ENCODE measurements at places on chromosomes 6 and 20. TPM values are rescaled to one million over a fixed set of nuclear protein-coding genes. Genes with fewer than 3 reads are reported as not detected.

CALHM4 gene
- not detected for total RNA-seq

GSS gene
- 68.0 TPM for total RNA-seq

FRK gene
- 0.02 TPM for total RNA-seq

TRDN gene
- total RNA-seq: not detected

BANF2 gene
- not detected for total RNA-seq

IMPG1 gene
- not detected for total RNA-seq

SLC24A3 gene
- not detected for total RNA-seq

LCA5 gene
- 0.17 TPM for total RNA-seq

C6orf118 gene
- total RNA-seq: not detected

HCK gene
- total RNA-seq: 0.22 TPM

DACT2 gene
- 2.3 TPM for total RNA-seq

SLC12A5 gene
- 0.42 TPM for total RNA-seq

SERPINB1 gene
- total RNA-seq: 80.1 TPM

LPA gene
- not detected for total RNA-seq

MED20 gene
- 19.0 TPM for total RNA-seq

TAF4 gene
- total RNA-seq: 28.3 TPM

PDYN gene
- total RNA-seq: not detected

PEDS1 gene
- total RNA-seq: 33.4 TPM

SMLR1 gene
- total RNA-seq: not detected

REM1 gene
- not detected for total RNA-seq

DNA sequence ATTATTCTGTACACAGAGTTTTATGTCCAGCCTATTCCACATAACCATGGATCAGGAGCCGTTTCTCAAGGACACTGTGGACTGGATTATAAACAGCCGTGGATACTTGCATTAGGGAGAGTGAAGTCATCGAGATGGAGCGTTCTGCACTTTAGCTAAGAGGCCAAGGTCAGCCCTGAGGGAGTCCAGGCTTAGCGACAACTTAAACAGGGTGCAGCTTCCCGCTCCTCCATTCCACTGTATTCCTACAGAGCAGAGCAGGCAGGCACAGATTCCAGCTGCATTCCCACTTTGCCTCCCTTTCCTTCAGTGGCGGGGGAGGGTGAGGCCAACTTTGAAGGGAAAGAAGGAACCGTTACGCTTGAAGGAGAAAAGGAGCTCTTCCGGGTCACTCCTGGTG lies 59.5 kb downstream of the RAMACL start:
- DNase-seq: no peak

GRCh38 chr6:163422550-163422949 lies 8.0 kb downstream of the QKI start:
- DNase-seq: no peak

GRCh38 chr6:34656378-34657036 lies 40.1 kb downstream of the ILRUN start:
- DNase-seq: no peak

GRCh38 chr20:47173596-47174216 lies 182.8 kb downstream of the ZMYND8 start:
- no peak for DNase-seq

- no peak for DNase-seq
These were observed 24.4 kb downstream of the TMEM181 start for GRCh38 chr6:158584236-158584651.

DNA sequence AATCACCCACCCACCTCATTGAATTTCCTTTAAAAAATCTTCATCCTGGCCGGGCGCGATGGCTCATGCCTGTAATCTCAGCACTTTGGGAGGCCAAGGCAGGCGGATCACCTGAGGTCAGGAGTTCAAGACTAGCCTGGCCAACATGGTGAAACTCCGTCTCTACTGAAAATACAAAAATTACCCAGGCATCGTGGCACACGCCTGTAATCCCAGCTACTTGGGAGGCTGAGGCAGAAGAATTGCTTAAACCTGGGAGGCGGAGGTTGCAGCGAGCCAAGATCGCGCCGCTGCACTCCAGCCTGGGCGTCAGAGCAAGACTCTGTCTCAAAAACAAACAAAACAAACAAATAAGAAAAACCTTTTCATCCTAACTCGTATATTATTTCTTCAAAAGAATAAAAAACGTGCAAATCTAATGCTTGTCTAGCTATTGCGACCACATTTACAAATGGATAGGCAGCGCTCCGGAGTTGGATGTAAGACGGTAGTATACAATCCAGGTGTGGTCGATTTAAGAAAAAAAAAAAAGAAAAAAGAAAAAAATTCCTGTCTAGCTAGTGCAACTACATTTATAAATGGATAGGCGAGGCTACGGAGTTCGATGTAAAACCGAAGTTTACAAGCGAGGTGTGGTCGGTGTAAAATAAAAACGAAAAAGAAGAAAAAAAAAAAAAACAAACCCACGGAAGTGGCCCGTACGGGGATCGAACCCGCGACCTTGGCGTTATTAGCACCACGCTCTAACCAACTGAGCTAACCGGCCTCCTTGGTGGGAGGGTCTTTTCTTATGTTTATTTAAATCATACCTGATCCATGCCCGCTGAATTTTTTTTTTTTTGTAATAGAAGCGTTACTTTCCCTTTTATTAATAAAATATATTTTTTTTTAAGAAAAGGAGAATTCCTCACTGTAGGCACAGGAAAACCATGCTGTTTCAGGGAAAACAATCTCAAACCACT lies 70.7 kb upstream of the PRSS16 start:
- DNase-seq: peak; percentile 52

- no peak for DNase-seq
These were observed 209.8 kb upstream of the GJE1 start for GRCh38 chr6:141922898-141923297.

- peak; percentile 59 for DNase-seq
These were observed 30.6 kb downstream of the MRPL14 start for GRCh38 chr6:44096612-44097011.

GRCh38 chr6:150349546-150349945 lies 19.3 kb upstream of the IYD start:
- no peak for DNase-seq

DNA sequence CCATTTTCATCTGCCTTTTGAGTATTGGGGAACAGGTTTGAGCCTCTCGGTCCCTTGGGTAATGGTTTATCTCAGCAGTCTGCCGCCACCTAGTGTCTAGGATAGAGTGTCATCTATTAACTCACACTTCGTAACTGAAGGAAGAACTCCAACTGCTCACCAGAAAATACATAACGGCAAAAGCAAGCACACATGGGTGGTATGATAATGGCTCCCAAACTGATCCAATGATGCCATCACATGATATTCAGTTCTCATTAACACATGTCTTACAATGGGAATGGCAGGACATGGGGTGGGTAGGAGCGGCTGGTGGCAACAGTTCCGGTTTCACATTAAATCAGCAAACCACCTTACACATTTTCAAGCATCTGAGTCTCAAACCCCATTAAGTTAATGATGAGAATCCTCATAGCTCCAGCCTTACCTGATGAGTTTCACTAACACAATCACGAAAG lies 110.7 kb upstream of the PHACTR1 start:
- peak; percentile 20 for DNase-seq

- no peak for DNase-seq
These were observed 125.8 kb downstream of the EPM2A start for GRCh38 chr6:145609521-145609920.

- DNase-seq: no peak
These were observed 67.0 kb downstream of the IYD start for GRCh38 chr6:150435832-150436231.

DNA sequence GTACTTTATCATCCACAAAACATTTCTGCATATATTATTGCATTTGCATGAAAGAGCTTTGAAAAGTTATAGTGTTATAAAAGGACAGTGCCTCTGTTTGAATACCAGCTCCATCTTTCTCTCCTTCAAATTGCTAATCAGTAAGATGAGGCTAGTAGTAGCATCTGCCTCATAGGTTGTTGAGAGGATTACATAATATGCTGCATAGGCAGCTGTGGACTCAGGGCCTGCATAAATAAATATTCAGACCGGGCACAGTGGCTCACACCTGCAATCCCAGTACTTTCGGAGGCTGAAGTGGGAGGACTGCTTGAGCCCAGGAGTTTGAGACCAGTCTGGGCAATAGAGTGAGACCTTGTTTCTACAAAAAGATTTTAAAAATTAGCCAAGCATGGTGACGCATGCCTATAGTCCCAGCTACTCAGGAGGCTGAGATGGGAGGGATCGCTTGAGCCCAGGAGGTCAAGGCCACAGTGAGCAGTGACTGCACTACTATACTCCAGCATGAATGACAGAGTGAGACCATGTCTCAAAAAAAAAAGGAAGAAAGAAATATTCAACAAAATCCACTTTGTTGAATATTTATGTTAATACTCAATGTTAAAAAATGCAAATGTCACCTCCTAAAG lies 18.3 kb upstream of the SEC63 start:
- DNase-seq: no peak

DNA sequence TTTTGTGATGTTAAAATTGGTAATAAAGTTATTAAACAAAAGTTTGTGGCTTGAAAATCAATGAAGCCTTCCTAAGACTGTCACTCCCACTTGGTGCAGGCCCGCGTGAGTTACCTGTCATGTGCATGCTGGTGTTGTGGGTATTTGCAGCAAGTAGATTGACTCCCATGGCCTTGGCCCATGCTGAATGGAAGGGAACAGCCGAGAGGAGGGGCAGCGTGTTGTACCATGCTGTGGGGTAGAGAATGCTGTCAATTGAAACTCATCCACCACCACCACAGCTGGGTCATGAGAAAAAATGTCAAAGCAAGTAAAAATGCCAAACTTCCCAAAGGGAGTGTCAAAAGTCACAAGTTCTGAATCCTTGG lies 12.7 kb upstream of the VNN1 start:
- no peak for DNase-seq

- DNase-seq: no peak
These were observed 58.6 kb upstream of the DACT2 start for GRCh38 chr6:168377856-168378832.

DNA sequence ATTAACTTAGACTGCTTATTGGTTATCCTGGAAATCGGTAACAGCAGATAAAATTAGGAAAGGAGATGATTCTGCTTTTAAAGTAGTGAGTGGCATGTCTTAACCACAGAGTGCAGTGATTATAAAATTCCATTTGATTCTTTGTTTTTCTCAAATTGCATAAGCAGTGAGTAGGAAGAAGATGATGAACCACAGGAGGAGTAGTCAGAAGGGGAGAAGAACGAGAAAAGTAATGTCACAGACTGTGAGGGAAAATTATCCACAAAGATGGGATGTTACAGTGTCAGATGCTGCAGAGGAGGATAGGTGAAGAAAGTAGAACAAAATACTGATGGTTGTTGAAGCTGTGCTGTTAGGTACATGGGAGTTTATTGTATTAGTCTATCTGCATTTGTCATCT lies 63.0 kb downstream of the ITCH start:
- DNase-seq: no peak

GRCh38 chr6:150269130-150269856 lies 99.5 kb upstream of the IYD start:
- DNase-seq: no peak

- DNase-seq: no peak
These were observed 58.3 kb downstream of the TCP11 start for GRCh38 chr6:35082733-35083403.

DNA sequence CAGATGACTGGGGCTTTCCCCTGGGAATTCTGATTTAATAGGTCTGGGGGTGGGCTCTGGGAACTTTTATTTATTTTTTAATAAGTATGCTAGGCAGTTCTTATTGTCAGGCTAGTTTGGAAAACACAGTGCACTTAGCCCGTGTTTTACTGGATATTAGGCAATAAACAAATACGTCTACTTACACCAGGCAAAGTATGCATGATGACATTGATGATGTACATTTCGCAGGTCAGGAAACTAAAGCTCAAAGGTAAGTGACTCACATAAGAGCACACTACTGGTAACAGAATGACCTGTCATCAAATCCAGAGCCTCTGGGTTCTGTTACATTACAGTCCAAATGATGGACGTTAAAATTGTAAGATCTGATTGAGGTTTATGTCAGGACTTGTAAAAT lies 144.4 kb upstream of the EXOC2 start:
- no peak for DNase-seq

DNA sequence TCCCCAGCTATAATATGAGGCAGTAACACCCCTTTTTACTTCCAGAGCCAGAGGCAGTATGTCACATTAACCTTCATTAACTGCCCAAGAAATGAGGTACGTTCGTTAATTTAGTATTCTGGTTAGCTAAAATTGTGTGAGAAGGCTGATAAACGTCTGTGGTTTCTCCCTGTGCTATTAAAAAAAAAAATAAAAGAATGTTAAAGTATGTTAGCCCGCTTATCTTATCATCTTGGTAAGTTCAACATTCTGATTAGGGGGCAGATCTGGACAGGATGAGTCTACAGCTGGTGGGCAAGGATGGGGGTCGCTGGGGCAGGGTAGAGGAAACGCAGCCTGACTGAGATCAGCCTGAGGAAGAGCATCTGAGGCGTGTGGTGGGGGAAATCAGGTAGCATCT lies 154.0 kb downstream of the PRL start:
- DNase-seq: no peak

- no peak for DNase-seq
These were observed 136.9 kb downstream of the CD83 start for GRCh38 chr6:14254505-14254904.

DNA sequence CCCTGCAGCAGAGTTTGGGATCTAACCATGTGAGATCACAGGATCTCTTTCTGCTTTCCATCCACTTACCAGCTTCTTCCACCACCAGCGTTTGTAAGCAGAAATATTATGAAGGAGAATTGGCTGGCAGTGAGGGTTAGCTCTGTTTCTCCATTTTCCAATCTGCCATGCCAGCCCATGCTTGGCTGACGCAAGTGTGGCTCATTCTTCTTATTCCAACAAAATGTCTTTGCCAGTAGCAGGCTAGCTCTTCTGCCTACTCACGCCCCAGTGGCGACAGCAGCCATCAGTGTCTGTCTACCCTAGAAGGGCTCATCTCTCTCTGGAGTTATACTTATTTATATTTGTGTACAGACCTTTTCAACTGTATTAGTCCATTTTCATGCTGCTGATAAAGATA lies 286.2 kb downstream of the FARS2 start:
- DNase-seq: no peak

DNA sequence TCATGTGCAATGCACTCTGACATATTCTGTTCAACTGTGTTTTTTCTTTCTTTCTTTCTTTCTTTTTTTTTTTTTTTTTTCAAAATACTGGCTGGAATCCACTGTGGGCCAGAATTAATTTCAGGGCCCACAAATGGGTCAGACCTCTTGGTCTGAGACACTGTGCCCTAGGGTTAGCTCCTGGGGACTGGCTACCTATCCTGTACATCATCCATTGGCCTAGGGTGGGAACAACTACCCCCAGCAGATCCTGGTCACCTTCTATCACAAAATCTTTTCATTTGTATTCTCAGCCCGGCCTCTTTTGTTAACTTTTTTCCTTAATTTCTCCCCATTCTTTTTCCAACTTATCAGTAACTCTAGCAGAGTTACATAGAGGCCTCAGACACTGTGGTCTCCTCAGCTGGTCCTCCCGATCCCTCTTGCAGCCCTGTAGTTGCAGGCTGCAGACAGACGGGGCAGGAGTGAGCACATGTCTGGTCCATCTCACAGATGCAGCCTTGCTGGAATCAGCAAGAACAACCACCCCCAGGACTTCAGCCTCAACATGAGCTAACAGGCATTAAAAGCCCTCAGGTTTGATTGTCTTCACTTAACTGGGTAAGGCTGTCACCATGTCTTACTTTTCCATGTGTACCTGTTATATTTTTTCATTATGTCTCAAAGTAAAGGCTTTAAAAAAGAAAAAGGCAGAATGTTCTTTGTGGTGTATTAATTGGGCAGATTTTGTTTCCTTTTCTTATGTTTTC lies 41.3 kb downstream of the TXLNB start:
- DNase-seq: peak; percentile 43
